Activated CD8-positive, alpha-beta memory T cell treated with anti-CD3 and anti-CD28 coated beads for 1 hour (primary cell): ENCODE measurements at places on chromosomes 1 and 21.

GRCh38 chr1:78447086-78447485 is 43.7 kb upstream of the PTGFR start:
- no peak for DNase-seq

- DNase-seq, result no peak
Observed at GRCh38 chr1:228340686-228341449, 65.8 kb downstream of the TRIM11 start.

GRCh38 chr1:172719694-172720138 is 60.8 kb downstream of the FASLG start:
- no peak for DNase-seq

- no peak for DNase-seq
Observed at GRCh38 chr1:116952738-116953275, 43.1 kb downstream of the PTGFRN start.

GRCh38 chr1:181806746-181807145 is 254.8 kb downstream of the ZNF648 start:
- DNase-seq, result no peak

DNA sequence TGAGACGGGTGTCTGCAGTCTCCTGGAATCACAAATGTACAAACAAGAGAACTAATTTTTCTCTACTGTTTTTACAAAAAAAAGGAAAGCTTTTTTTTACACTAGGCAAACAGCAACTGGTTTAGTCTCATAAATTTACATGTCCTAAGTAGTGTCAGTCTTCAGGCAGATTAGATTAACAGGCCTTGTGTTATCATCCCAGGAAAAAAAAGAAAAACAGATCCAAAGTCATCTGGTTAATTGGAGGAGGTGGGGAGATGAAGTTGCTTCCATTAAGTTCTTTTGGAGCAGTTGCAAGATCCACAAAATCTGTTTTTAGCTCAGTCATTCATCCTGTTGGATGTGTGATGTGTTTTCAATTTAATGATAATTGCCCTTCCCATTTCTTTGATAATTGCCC is 363.5 kb upstream of the ADGRL2 start:
- DNase-seq, result no peak

GRCh38 chr1:117671781-117672501 is 66.1 kb downstream of the TENT5C start:
- DNase-seq, result no peak

DNA sequence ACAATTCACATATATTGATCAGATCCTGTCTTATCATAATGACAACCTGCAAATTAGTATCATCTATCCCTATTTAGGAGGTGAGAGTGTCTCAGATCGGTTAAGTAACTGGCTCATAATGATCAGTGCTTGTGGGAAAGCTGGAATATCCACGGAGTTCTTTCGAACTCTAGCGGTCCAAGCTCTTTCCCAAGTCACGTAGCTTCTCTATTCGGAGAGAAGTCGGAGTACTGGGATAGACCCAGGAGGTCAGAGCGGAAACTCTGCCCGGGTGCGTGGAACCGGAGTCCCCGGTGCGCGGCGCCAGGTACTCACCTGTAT is 339 bp downstream of the PTGS2 start:
- DNase-seq, result no peak

GRCh38 chr1:83581747-83582146 is 417.2 kb downstream of the TTLL7 start:
- no peak for DNase-seq

- no peak for DNase-seq
Observed at GRCh38 chr1:196910215-196910614, 22.4 kb downstream of the CFHR4 start.

GRCh38 chr1:6673816-6674398 is 27.7 kb downstream of the DNAJC11 start:
- DNase-seq, result no peak

- no peak for DNase-seq
Observed at GRCh38 chr1:21129407-21129806, 47.3 kb downstream of the EIF4G3 start.

- DNase-seq, result no peak
Observed at GRCh38 chr1:184143449-184143848, 91.9 kb downstream of the TSEN15 start.

DNA sequence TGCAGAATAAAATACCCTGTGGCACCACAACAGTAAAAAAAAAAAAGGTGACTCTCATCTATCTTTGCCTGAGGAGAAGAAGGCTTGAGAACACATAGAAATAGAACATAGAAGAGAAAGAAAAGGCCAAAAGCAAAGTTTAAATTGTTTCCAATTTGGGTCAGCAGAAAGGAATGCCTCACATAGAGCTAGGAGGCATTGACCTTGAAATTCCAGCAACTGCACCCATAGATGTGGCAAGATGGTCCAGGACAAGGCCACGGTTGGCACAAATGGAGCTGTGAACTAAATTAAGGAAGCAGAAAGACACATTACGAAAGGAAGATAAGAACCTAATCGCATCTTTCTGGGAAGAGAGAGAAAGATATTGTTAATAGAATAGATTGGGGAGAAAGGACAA is 588.3 kb downstream of the LMO4 start:
- no peak for DNase-seq
